ENCODE measurements at places on chromosomes 12 and 14. TPM values are rescaled to one million over a fixed set of nuclear protein-coding genes. Genes with fewer than 3 reads are reported as not detected.

GRCh38 chr12:65832217-65832616, 7.9 kb downstream of the HMGA2 start:
- H3K4me1 ChIP-seq, result no peaks in the 10 kb centered on the region
- no peak for DNase-seq
- no peaks in the 10 kb centered on the region for H3K36me3 ChIP-seq
- no peak overlapping the region for H3K4me3 ChIP-seq

DNA sequence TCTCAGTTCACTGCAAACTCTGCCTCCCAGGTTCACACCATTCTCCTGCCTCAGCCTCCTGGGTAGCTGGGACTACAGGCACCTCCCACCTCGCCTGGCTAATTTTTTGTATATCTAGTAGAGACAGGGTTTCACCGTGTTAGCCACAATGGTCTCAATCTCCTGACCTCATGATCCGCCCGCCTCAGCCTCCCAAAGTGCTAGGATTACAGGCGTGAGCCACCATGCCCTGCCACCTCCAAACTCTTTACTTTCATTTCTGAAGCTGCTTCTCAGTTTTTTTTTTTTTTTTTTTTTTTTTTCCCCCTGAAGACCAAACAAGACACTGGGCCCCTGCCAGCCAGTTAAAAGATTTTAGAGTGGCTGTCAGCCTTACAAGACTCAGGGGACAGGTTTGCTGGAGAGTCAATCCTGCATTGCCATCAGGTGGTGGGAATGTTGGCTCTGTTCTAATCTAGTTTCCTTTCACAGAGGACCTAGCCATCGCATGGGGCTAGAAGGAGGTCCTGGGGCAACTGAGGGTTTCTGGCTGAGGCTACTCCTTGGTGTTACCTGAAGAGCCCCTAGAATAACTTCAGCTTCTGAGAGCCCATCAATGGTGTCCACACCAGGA, 37.4 kb upstream of the HIGD1C start:
- no peak for DNase-seq
- H3K4me1 ChIP-seq, result no peaks in the 10 kb centered on the region
- H3K27me3 ChIP-seq, result no peaks in the 10 kb centered on the region
- no peaks in the 10 kb centered on the region for H3K36me3 ChIP-seq
- H3K4me3 ChIP-seq, result no peak overlapping the region

DNA sequence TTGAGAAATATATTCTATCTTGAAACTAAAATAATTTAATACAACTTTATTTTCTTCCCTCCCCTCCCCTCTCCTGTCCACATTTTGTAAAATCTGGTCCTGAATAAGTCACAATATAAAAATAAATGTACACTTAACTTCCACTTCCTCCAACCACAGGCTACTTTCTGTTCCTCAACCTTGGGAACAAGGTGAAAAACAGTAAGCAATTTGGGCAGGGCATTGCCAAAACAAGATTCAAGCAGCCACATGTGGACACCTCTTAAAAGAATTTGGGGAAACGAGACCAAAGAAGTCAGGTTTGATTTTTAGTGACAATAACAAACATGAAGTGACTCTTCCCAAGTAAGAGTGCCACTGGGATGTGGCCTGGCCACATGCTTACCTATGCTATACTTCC, 115.7 kb downstream of the PTPRQ start:
- H3K27ac ChIP-seq, result no peak overlapping the region
- H3K4me3 ChIP-seq, result no peak overlapping the region
- no peak for DNase-seq

DNA sequence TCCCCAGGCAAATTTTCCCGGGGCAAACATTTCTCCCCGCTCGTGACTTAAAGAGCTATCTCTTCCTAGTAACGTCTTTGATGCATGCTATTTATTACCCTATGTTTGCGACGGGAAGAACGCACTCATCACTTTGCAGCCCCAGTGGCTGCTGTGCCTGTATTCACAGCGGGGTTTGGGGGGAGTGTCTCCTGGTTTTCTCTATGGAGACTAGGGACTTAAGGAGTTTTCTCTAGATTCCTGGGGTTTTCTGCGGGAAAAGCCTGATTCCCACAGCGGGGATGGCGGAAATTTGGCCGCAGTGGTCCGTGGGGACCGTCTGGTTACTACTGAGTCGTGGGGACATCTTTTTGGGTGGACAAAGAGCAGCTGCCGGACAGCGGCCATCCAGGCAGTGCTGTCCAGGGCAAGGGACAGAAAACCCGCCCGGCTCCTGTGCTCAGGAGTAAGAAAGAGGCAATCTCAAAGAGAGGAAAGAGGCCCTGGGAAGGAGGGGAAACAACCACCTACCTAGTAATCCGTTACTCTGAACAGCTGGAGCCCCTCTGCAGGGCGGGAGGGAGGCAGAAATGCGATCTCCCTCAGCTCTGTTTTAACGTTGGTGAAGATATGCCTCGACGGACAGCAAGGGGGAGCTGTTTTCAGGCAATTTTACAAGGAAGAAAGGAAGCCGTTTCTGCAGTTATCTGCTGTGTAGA, 771 bp upstream of the AVPR1A start:
- no peaks in the 10 kb centered on the region for H3K4me1 ChIP-seq
- H3K4me3 ChIP-seq, result no peak overlapping the region
- DNase-seq, result no peak
- no peaks in the 10 kb centered on the region for H3K27me3 ChIP-seq
- H3K36me3 ChIP-seq, result no peaks in the 10 kb centered on the region
- H3K27ac ChIP-seq, result no peak overlapping the region

DNA sequence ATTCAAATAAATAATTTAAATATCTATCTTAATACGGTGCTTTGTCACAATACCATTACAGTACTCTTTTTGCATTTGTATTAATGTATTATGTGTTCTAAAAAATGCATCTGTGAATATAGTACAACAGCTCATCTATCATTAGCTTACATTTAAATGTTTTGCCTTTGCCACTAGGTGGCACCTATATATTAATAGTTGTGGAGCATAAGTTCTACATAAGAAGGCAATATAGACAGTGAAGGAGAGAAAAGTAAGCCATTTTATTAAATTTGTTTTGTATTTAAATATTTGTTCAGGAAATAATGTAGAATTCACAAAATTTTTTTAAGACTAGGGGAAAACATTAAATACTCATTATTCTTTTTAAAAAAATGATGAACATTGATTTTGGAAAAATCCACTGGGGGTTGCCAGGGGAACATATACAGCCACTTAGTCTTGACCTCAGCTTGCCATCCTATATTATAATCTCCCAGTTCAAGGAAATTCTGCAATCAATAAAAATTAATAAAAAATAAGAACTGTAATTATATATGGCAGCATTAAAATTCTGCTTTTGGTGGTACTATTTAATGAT, 9.8 kb downstream of the CCER1 start:
- H3K4me3 ChIP-seq, result no peak overlapping the region
- DNase-seq, result no peak
- H3K27ac ChIP-seq, result no peak overlapping the region
- no peaks in the 10 kb centered on the region for H3K36me3 ChIP-seq
- no peaks in the 10 kb centered on the region for H3K27me3 ChIP-seq

GRCh38 chr12:64419696-64420095, 15.5 kb downstream of the XPOT start:
- peaks cover 72% of the 10 kb centered on the region for H3K36me3 ChIP-seq
- H3K27ac ChIP-seq, result no peak overlapping the region
- no peaks in the 10 kb centered on the region for H3K27me3 ChIP-seq
- no peak overlapping the region for H3K4me3 ChIP-seq

DNA sequence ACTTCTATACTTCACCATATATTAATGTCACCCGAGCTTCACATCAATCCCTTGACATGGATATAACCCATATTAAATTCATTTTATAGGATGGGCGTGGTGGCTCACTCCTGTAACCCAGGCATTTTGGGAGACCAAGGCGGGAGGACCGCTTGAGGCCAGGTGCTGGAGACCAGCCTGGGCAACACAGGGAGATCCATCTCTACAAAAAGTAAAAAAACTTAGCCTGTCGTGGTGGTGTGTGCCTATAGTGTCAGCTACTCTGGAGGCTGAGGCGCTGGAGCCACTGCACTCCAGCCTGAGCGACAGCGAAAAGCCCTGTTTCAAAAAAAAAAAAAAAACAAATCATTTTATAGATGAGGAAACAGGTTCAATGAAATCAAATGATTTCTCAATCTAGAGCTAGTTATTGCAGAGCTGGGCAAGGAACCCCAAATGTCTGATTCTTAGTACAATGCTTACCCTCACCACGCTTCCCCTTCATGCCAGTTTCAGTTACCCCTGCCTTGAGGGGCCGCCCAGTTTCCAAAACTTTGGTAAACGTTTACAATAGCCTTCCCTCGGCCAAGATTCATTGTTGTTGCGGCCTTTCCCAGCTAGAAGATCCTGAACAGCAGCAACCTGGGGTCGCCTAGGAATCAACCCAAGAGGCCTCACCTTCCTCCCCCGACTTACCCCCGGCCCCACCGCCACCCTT, 751 bp downstream of the PSMB5 start:
- peak overlapping the region; percentile 79 for H3K4me3 ChIP-seq
- no peaks in the 10 kb centered on the region for H3K27me3 ChIP-seq
- peaks cover 23% of the 10 kb centered on the region for H3K4me1 ChIP-seq
- no peak for DNase-seq

DNA sequence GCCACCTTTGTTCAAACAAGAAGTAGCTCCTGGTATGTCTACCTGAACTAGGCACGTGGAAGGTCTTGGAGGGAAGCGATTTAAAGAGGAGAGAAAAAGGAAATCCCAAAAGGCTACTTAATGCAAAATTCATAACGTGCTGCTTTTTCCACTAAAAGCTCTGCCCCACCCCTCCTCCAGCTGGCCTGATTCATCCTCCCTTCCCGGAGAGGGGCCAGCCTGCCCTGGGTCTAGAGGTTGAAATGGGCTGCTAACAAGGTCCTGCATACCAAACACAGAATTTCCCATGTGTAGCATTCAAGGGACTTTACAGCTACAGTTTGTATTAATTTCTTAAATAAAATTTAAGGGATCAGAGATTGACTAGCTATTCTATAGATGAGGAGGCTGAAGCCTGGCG, 83.2 kb downstream of the KNTC1 start:
- no peak overlapping the region for H3K27ac ChIP-seq
- no peaks in the 10 kb centered on the region for H3K4me1 ChIP-seq
- no peak for DNase-seq
- no peak overlapping the region for H3K4me3 ChIP-seq
- H3K36me3 ChIP-seq, result no peaks in the 10 kb centered on the region

- no peaks in the 10 kb centered on the region for H3K36me3 ChIP-seq
- H3K4me3 ChIP-seq, result no peak overlapping the region
- no peaks in the 10 kb centered on the region for H3K27me3 ChIP-seq
- H3K4me1 ChIP-seq, result no peaks in the 10 kb centered on the region
Observed at GRCh38 chr12:17680220-17680619, 409.8 kb downstream of the RERGL start.

DNA sequence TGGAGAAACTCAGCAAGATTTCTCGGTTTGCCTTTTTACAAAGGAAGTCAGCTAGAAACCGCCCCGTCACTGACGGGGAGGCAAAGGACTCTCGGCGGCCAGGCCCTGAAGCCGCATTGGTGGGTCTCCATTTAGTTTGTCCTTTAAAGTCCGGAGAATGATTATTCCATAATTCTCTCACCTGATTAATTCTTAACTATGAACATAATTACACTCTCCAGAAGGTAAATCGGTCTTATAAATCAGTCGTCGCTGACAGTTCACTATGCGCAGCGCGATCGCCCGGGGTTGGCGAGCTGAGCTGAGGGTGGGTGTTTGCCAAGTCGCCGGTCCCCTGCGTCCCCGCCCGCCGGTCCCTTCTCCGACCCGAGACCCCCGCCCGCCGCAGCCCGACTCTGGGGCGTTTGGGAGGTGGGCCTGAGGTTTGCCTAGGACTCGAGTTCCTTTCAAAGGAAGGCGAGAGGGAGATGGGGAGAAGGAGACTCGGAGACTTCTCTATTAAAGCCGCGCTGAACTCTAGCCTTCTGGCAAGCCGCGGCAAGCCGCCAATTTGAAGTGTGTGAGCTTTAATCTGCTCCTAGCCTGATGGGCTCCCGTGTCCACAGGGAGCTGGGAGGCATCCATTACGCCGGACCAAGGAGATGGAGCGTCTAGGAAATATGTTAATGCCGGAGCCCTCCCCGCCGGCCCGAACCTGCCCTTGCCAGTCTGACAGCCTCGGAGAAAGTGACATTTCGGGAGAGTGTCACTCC, 392.9 kb downstream of the NOVA1 start:
- no peaks in the 10 kb centered on the region for H3K36me3 ChIP-seq
- H3K27ac ChIP-seq, result no peak overlapping the region
- H3K27me3 ChIP-seq, result no peaks in the 10 kb centered on the region
- H3K4me3 ChIP-seq, result no peak overlapping the region
- no peaks in the 10 kb centered on the region for H3K4me1 ChIP-seq
- DNase-seq, result no peak

GRCh38 chr12:70966996-70967790, 46.7 kb upstream of the PTPRR start:
- no peak overlapping the region for H3K27ac ChIP-seq
- H3K27me3 ChIP-seq, result no peaks in the 10 kb centered on the region
- no peaks in the 10 kb centered on the region for H3K4me1 ChIP-seq
- H3K36me3 ChIP-seq, result no peaks in the 10 kb centered on the region
- no peak for DNase-seq
- H3K4me3 ChIP-seq, result no peak overlapping the region

DNA sequence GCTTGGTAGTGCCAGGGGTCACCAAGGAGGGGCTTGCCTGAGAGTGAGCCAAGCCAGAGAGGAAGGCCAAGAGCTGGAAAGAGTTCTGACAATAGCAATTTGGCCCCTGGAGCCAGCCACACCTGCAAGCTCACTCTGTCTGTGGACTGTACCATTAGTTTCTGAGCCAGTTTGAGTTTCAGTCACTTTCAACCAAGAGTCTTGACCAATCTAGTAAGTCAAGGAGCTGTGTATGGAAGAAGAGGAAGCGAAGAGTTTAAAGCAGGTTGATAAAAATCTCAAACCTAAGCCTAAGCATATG, 38.5 kb downstream of the NT5DC3 start:
- H3K4me3 ChIP-seq, result no peak overlapping the region
- no peaks in the 10 kb centered on the region for H3K27me3 ChIP-seq
- H3K4me1 ChIP-seq, result no peaks in the 10 kb centered on the region
- no peaks in the 10 kb centered on the region for H3K36me3 ChIP-seq

GRCh38 chr14:85873006-85873405, 343.1 kb downstream of the FLRT2 start:
- H3K27me3 ChIP-seq, result no peaks in the 10 kb centered on the region
- no peak overlapping the region for H3K27ac ChIP-seq
- no peaks in the 10 kb centered on the region for H3K4me1 ChIP-seq
- H3K4me3 ChIP-seq, result no peak overlapping the region
- no peak for DNase-seq
- no peaks in the 10 kb centered on the region for H3K36me3 ChIP-seq

- no peak overlapping the region for H3K4me3 ChIP-seq
- no peaks in the 10 kb centered on the region for H3K4me1 ChIP-seq
- no peak for DNase-seq
- no peak overlapping the region for H3K27ac ChIP-seq
Observed at GRCh38 chr14:56774503-56774902, 35.8 kb downstream of the OTX2 start.

- H3K4me1 ChIP-seq, result no peaks in the 10 kb centered on the region
- DNase-seq, result no peak
Observed at GRCh38 chr12:131486451-131487230, 224.2 kb upstream of the SFSWAP start.

TMEM179 gene
- total RNA-seq, result not detected

CCDC88C gene
- 324 TPM for total RNA-seq

KLRC4 gene
- total RNA-seq, result not detected
